ENCODE measurements at places on chromosomes 6 and 20. TPM values are rescaled to one million over a fixed set of nuclear protein-coding genes. Genes with fewer than 3 reads are reported as not detected.
A peak's percentile ranks its signal among the peaks of the same experiment; 100 is the strongest.

CEBPB gene
- total RNA-seq = 30.6 TPM

ZSCAN23 gene
- total RNA-seq = 1.6 TPM

CRIP3 gene
- 8.1 TPM for total RNA-seq

FAM209B gene
- not detected for total RNA-seq

TPBG gene
- total RNA-seq = 5.4 TPM

ADIG gene
- total RNA-seq = not detected

ADNP gene
- 47.3 TPM for total RNA-seq

OLIG3 gene
- total RNA-seq = not detected

GRCh38 chr20:40689943-40690835 lies 1.2 kb upstream of the MAFB start:
- peak; percentile 91 for DNase-seq

DNA sequence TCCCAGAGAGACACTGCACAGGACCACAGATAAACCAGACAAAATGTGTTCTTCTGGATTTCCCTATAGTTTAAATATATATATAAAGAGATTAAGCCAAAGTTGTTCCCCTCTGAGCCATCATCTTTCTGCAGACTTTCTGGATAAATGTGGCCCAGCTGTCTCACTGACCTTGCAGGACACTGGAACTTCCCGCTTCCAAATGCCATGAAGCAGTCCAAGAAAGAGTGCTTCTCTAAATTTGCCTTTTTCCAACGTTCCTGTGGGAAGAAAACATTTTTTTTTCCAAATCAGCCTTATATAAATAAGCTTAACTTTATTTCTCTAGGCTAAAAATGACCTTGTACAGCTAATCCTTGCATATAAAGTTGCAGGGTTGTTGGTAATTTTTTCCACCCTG lies 65.7 kb downstream of the CYP39A1 start:
- DNase-seq = no peak

- no peak for DNase-seq
These were observed 136.3 kb upstream of the NEDD9 start for GRCh38 chr6:11368760-11369159.

DNA sequence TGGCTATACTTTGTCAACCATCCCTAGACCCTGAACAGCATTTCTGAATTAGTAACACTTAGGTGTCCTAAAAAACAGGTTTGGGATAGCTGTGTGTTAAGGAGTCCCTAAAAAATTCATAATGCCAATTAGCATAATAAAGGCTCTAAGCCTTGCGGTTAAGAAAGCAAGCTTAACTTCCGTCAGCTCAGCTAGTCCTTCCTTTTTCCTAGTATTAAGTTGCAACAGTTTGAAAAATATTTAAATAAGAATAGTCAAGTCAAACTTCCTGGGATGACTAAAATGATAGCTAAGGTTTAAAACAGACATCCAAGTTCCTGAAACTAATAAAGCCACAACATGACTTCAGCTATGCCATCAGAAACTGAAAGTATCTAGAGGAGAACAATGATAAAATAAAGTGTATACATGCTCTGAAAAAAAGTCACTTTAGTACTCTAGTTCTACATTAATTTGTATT lies 3.5 kb downstream of the AKIRIN2 start:
- DNase-seq = no peak

GRCh38 chr20:23039136-23039875 lies 4.2 kb downstream of the SSTR4 start:
- DNase-seq = no peak

GRCh38 chr6:43302126-43302525 lies 4.1 kb downstream of the SLC22A7 start:
- DNase-seq = no peak

DNA sequence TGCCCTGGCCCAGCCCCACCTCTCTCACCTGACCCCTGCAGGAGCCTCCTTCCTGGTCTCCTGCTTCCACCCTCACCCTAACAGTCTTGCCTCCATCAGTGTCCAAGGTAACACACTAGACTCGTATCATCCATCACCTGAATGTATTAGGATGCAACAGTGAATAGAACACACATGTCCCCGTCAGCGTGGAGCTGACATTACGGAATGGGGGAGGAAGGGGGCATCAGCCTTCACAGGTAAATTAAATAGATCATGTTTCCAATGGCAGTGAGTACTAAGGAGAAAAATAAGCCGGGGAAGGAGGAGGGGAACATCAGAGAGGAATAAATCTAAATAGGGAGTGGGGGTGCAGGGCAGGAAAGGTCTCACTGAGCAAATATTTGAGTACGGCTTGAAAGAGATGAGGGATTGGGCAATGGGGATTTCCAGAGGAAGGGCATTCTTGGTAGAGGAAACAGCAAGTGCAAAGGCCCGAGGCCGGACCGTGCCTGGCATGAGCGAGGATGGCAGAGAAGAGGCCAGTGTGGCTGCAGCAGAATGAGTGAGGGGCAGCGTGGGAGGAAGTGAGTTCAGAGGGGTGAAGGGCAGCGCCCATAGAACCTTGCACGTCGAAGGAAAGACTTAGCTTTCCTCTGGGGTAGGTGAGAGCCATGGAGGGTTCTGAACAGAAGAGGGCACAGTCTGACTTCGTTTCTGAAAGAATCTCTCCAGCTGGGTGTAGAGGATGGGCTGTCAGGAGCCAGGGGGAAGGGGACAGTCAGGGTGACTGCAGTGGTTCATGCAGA lies 110.1 kb upstream of the PTPN1 start:
- DNase-seq = no peak

GRCh38 chr20:24896984-24897383 lies 52.1 kb upstream of the CST7 start:
- no peak for DNase-seq

GRCh38 chr6:168221497-168222079 lies 98.0 kb downstream of the DACT2 start:
- no peak for DNase-seq

DNA sequence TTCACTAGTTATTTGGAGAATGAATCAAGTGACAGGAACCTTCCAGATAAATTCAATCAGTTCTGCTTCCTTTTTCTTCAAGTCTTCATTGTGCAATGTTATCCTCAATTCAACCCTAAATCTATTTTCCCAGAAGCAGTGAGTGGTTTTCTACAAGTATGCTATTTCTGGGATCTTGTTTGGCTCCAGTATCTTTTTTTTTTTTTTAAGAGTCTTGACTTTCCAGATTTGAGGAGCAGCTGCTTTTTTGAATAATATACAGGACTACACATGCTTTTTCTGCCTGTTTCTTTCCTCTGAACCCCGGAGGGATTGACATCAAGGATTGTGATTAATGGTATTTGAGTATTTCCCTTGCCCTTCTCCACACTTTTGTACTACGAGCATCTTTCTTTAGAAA lies 339.2 kb upstream of the JAG1 start:
- DNase-seq = no peak

DNA sequence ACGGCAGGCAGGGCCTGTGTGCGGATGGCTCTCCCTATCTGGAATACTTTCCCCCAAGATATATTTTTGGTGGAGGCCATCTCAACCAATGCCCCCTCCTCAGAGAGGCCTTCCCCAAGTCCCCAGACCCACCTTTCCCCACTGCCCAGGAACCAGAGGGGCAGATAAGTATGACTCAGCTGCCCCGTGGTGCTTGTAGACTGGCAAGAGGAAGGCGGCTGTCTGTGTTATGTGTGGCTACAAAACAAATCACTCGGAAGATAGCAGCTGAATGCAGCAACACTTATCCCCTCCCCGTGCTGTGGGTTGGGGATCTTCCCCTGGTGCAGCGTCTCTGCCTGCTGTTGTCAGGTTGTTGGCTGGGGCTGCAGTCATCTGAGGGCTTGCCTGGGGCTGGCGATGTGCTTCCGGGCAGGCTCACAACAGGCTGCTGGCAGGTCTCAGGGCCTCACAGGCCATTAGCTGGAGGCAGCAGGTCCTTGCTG lies 7.1 kb downstream of the NPEPL1 start:
- no peak for DNase-seq

GRCh38 chr6:132798869-132799538 lies 567 bp upstream of the SLC18B1 start:
- peak; percentile 73 for DNase-seq

DNA sequence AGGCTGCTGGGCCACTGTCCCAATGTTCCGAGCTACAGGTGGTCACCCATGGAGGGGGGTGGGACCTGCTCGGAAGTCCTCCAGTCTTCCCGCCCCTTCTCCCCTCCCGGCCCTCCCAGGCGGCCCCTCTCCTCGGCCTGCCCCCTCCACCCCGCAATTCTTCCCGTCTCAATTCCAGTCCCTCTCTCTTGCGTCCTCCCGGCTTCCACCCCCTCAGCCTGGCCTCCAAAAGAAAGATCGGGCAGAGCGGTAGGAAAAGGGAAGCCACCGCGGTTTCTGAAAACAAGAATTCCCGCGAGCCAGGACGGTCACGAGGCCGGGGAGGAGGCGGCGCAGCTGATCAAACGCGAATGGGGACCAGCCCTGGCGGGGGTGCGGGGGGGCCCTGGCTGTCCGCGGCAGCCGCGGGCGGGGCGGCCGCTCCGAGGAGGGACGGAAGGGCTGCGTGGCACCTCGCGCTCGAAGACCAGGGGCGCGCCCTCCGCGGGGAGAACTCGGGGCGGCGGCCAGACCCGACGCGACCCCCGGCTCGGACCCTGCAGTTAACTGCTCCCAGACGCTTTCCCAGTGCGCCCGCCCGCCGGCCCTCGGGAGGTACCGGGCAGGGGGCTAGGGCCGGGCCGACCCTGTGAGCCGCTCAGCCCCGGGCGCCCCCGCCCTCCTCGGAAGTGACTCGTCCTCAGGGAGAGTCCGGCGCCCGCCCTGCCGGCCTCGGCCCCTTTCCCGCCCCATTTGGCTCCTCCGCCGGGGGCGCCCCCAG lies 1.0 kb downstream of the PXDC1 start:
- peak; percentile 92 for DNase-seq

DNA sequence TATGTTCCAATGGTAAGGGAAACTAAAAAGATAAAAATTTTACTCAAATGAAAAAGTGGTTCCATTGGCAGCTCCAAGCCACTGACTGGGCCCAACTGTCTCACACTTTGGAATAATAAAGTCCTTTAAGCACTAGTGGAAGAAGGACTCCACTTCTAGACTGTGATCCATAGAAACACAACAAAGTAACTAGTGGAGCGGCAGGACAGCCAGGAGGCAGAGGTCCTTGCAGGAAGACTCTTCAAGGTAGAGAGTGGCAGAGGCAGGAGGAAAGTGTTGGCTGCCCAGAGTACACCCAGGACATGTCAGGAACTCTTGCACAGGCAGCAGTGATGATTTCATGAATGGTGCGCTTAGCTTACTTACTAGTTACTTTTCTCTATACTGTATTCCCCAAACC lies 65.0 kb upstream of the CCN6 start:
- DNase-seq = no peak
